Suppressor macrophage (primary cell): ENCODE measurements at places on chromosomes 2 and 18.

- DNase-seq, result no peak
Observed at GRCh38 chr2:127039387-127040031, 67.4 kb downstream of the BIN1 start.

DNA sequence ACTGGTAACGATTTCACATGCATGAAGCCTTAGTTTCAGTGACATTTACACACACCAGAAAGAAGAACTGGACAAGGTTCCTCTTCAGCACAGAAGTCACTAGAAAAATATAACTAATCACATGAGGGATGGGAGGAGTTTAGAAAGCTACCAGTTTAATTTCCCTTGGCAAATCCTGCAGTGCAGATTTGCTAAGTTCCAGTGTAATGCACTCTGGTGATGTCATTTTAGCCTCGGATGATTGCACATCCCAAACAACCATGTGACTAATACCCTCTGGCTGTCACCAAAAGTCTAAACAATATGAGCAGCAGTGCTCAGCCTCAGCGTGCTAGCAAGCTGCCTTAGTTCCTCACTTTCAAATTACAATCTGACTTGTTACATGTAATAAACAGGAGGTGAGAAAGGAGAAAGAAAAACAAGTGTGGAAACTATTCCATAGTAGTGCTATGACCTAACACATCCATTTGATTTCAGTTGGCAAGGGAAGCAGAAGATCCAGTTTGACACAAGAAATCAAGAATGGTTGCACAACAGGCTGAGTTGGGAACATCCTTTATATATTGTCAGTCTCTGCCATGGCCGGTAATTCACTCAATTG lies 35.3 kb upstream of the PPP1CB start:
- DNase-seq, result peak; percentile 99

DNA sequence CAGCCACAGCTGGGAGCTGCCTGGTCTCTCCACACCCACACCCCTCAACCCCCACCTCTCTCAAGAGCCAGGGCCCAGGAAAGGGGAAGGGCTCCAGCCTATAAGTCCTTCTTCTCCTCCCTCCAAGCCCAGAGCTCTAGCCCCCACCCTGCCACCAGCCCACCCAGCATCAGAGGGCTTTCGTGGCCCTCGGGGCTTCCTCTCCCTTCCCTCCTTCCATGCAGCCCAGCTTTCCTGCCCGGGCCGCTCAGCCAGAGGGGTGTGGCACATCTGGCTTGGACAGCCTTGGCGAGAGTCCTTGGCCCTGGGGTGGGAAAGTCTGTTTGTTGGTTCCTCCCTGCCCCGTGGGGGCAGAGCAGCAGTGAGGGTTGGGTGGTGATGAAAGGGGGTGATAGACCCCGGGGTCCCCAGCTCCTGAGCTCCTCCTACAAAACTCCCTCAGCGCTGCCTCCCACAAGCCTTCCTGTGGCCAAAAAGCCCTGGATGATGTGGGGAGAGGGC lies 7.0 kb downstream of the TNS1 start:
- peak; percentile 54 for DNase-seq

DNA sequence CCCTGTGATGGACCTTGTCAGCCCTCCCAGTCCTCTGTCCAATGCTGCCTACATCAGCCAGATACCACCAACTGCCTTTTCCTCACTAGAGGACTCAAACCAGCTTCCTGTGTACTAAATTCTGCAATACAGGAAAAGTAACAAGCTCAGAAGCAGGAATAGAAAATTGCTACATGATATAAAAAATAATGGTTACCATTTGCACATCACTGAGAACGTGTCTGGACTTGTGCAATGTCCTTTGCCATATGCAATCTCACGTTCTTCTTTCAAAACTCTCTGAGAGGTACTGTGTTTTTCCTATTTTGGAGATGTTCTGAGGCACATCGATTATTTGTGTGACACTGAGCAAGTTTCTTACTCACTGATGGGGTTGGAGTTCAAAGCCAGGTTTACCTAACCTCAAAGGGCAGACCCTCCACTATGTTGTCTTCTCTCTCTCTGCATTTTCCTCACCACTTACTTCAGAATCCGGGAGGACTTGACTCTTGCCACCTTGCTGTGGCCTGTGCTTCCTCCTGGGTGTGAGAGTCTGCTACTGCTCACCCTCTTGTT lies 12.1 kb downstream of the UPP2 start:
- DNase-seq, result peak; percentile 20

DNA sequence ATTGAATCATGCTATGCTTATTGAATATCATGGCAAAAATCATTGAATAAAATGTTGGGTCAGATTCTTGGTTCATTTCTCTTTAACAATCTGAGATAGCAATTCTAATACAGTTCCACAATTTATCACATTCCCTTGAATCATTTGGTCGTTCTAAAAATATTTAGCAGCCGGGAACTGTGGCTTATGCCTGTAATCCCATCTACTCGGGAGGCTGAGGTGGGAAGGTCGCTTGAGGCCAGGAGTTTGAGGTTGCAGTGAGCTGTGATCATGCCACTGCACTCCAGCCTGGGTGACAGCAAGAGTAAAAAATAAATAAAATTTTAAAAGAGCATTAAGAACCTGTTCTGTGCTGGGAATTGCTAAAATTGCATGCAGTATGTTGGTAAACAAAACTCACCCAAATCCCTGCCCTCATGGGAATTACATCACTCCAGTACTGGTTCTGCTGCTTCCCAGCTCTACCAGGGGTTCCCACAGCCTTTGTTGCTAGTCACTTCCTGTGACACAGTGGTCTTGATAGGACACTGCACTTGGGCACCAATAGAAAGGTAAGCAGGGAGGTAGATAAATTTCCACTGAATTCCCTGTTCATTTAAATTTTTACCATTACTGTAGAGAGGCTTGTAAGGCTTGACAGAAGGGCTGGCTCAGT lies 200.4 kb downstream of the CTNNA2 start:
- no peak for DNase-seq
